Stimulated activated CD4-positive, alpha-beta T cell treated with anti-CD3 and anti-CD28 coated beads, Interleukin-12 subunit alpha, Interleukin-12 subunit beta, amount 100 ng/mL, for 4 hours (primary cell): ENCODE measurements at places on chromosomes 6 and 20.

- DNase-seq: no peak
These were observed 10.4 kb downstream of the ASIP start for GRCh38 chr20:34251619-34252018.

DNA sequence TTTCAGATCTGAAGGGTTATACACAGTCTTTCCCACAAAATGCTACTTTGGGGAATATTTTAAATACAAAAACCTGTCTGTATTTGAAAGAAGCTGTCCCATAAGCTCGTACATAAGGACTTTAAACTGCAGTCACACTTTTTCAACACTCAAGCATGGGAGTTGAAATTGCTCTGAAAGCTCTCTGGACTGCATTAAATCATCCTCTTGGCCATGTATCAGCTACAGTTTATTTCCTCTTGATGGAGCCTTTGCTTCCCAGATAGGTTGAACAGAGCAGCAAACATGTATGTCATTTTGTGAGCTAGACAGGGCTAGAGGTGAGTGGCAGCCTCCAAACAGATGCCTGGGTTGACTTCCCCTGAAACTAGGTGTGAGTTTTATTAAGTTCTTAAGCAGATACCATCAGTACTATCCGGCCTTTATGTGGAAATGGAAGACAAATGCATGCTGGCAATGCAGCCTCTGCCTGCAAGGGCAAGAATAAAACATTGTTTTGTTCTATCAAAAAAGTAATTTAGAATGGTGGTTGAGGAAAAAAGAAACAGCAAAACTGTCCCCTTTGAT lies 105.9 kb upstream of the ENPP5 start:
- DNase-seq: no peak

- DNase-seq: no peak
These were observed 91.2 kb upstream of the TMEM181 start for GRCh38 chr6:158468666-158469065.

DNA sequence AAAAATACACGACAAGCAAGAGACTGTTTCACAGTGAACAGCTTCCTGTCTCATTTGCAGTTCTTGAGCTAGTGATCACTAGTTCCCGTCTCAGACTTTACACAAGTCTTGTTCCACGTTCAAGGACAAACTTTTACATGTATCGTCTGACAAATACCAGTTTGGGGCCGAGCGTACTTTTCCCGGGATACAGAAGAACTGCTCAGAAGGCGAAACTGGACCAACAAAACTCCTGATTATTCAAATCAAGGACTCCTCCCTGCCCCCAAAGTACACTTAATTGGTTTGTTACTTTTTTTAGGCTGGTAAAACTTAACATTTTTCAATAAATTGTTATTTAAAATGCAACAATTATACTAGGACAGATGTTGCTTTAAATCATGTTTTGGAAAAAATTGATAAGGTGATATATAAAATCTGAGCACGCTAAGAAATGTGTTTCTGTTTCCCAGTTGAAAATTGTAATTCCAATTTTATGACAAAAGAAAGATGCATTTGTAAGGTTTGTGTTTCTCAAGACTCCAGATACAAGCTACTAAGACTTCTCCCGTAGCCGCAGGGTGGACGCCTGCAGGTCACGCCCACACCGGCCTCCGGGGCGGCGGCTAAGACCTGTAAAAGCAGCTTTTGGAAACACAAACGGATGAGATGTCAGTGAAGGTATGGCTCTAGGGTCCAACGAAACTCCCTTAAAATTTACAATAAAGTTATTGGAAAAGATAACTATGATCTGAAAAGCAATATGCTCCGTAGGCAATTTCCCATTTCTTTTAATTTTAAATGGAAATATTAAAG lies 16.8 kb upstream of the TCFL5 start:
- no peak for DNase-seq

DNA sequence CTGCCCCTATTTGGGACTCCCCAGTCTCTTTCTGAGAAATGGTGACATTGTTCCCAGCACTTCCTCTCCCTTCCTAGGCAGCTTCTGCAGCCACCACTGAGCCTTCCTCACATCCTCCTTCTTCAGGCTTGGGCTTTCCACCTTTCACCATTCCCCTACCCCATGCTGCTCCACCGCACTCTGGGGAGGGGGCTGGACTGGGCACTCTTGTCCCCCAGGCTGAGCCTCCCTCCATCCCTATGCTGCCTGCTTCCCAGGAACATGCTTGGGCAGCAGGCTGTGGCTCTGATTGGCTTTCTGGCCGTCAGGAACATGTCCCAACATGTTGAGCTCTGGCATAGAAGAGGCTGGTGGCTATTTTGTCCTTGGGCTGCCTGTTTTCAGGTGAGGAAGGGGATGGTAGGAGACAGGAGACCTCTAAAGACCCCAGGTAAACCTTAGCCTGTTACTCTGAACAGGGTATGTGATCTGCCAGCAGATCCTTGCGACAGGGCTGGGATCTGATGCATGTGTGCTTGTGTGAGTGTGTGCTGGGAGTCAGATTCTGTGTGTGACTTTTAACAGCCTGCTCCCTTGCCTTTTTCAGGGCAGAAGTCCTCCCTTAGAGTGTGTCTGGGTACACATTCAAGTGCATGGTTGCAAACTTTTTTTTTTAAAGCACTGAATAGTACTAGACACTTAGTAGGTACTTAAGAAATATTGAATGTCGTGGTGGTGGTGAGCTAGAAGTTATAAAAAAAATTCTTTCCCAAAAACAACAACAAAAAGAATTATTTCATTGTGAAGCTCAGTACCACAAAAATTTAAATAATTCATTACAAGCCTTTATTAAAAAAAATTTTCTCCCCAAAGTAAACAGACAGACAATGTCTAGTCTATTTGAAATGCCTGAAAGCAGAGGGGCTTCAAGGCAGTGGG lies 2.1 kb upstream of the CDKN1A start:
- DNase-seq: no peak

DNA sequence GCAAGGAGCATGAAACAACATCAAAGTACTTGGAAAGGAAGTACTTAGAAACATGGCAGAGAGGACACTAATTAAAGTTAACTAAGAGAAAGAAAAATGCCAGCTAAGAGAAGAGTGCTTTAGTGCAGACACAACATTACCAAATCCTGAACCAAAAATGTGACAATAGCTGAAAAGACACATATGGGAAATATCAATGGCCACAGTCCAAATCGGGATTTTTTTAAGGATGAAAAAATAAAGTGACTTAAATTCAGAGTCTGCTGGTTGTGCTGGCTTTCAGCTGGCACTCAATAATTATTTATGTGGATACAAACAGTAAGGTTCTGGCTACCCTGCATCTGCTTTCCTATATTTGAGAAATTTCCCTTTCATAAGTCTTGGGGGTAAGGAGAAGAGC lies 12.6 kb upstream of the DST start:
- DNase-seq: no peak

- DNase-seq: no peak
These were observed 82.4 kb downstream of the ZNF292 start for GRCh38 chr6:87237804-87238203.

DNA sequence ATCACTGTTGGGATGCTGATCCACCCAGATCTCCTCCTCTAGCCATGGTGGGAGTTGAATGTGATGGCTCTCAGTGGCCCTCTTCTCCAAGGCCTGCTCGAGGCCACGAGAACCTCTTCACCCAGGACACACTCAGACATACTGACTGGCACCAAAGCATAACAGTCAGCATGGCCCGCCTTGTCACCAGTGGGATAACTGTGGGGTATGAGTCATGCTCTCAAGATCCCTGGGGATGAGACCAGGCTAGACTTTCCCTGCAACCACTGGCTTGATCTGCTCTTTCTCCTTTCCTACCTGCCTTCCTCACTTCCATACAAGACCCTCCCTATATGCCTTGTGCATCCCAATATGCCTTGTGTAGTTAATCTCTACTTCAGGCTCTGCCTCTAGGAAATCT lies 66.8 kb downstream of the RIN2 start:
- no peak for DNase-seq

GRCh38 chr6:64012351-64013001 lies 376.9 kb downstream of the PHF3 start:
- DNase-seq: no peak

DNA sequence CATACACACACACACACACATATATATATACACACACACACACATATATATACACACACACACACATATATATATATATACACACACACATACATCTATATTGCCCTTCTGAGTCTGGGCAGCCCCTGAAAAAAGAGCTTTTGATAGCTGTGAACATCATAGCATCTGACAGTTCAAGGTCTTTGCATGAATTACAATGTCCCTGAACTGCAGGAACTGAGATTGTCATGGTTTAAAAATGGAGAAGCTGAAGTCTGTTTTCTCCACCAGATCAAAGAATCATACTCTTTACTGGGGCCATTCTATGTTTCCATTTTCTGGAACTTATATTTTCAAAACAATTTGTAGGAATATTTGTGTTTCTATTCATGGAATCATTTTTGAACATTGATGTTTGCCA lies 189.8 kb downstream of the ZDHHC14 start:
- DNase-seq: no peak

- DNase-seq: no peak
These were observed 74.9 kb downstream of the ZDHHC14 start for GRCh38 chr6:157455731-157456523.

DNA sequence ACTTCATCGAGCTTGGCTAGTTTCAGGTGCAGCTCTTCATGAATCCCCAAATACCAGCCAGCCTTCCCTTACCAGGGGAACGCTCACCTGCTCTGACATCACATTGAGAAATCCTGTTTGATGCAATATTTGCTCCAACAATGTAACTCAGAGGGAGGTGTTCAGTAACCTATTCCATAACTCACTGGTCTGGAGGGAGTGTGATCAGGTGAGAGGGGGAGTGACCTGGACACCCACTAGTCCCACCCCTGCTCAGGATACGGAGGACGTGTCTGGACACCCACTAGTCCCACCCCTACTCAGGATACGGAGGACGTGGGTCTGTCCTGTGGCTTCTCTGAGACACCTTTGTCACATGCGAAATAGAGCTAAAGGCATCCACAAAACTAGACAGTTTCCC lies 70.3 kb downstream of the HUS1B start:
- DNase-seq: no peak

DNA sequence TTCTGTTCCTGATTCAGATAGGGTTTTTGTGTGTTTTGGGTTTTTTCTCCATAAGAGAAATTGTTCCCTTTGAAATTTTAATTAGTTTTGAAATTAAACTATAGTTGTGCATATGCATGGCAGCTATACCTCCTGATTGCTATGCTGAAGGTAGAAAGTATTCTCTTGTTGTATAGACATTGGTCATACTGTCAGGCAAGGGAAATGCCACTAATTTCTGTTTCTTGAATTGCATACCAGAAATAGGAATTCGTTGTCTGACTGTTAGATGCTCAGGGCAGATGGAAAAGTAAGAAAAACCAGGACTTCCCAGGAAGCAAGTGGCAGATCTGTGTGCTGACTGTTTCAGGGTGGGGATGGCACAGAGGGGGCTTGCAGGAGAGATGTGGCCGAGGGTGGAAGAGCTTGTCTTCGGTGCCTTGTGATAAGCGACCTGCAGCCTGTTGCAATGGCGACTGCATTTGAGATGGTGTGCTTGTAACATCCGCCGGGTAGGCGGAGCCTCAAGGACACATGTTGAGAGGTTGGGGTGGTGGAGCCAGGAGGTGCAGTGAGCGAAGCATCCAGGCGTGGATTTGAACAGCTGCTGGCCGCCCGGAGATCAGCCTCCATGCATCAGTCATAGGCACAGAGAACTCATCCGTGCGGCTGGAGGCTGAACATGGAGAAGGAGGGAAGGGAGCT lies 42.8 kb downstream of the RREB1 start:
- no peak for DNase-seq

GRCh38 chr6:106788761-106789160 lies 159.4 kb downstream of the QRSL1 start:
- DNase-seq: no peak

DNA sequence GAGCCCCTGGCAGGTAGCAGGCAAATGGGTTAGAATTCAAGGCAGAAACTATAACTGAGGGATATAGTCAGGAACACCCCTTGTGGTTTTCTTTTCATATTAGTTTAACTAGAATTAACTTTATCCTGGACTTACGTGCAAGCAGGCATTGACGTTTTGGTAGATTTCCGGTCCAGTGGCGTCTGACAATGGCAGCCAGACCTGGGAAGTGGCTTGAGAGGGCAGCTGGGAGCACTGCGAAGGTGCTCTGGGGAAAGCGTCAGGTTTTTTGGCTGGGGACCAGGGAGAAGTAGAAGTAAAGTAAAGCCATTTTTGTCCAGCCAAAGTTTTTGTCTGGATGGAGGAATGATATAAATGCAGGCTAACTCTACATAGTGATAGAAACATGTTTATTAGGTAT lies 8.4 kb upstream of the ACSS1 start:
- no peak for DNase-seq

DNA sequence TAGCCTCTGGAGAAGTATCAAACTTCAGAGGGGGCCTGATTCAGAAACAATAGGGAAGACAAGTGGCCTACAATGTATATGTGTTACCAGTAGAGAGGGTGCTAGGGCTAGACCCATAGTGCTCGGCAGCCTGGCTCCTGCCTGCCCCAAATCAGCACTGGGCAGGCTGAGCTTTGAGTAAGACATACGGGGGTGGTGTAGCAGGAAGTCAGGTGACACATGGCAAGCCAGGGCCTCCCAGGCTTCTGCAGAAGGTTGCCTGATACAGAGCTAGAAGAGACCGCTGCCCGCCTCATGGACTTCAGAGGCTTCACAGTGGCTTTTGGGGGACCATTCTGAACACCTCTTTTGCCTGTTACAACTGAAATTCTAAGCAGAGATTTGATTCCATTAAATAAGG lies 43.4 kb downstream of the RALY start:
- DNase-seq: peak; percentile 48

GRCh38 chr6:56380476-56380875 lies 133.1 kb upstream of the COL21A1 start:
- no peak for DNase-seq

DNA sequence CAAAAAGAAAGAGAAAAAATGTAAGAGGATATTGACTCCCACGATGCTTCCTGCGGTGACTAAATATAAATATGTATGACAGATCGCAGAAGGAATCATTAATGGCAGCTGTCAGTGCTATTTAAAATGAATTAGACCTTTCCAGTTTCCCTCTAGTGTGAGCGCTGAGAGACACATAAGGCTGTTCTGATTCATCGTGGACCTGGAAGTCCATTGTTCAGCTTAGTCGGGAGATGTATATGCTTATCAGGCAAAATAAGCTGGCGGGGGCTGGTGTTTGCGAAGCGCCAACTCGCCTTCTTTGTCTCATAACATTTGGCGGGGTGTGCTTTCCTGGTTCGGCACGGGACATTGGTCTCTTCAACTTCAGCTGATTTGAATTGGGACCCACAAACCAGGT lies 95.4 kb downstream of the CDH4 start:
- DNase-seq: no peak

- DNase-seq: no peak
These were observed 44.1 kb downstream of the SAMD3 start for GRCh38 chr6:130178692-130179091.

- DNase-seq: no peak
These were observed 32.7 kb downstream of the CHMP4B start for GRCh38 chr20:33843854-33844253.

DNA sequence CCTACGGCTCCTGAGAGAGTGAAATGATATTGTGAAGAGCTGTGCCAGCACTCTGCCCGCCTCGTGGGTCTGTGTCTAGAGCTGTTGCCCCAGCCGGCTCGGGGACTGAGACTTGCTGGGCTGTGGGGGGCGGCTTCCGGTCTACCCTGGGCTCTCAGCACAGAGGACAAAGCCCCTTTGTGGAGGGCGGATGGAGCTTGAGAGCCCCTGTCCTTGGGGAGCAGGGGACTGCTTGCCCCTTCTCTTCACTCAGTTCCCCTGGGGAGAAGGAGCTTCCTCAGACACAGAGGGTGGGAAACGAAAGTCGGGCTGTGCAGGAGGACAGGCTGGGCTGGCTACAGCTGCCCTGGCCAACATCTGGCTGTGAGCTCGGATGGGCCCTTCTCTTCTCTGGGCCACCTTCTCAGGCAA lies 11.0 kb downstream of the SRC start:
- no peak for DNase-seq
